ENCODE measurements at places on chromosomes 4 and X.

DNA sequence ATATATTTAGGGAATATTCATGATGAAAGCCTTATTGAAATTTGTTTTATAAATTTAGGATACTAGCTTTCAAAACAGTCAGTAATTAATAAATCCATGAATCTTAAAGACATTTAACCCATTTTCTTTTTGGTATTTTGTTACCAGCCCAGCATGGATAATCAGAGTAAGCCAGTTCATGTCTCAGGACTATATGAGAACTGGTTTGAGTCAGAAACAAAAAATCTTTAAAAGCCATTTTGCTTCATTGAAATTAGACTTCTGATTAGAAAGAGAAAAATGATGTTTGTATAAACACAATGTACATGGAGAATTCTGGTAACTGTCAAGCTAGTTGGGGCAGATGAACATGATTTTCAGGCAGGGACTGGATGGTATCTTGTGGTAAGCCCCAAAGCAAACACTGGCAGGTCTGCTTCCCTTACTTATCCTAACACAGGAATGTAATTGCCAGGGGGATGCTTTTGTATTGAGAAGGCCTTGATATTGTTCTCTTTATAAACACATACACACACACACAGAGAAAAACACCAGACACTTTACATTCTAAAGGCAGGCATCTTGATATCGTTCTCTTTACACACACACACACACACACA lies 9.4 kb downstream of the ARHGAP10 start:
- DNase-seq = no peak

DNA sequence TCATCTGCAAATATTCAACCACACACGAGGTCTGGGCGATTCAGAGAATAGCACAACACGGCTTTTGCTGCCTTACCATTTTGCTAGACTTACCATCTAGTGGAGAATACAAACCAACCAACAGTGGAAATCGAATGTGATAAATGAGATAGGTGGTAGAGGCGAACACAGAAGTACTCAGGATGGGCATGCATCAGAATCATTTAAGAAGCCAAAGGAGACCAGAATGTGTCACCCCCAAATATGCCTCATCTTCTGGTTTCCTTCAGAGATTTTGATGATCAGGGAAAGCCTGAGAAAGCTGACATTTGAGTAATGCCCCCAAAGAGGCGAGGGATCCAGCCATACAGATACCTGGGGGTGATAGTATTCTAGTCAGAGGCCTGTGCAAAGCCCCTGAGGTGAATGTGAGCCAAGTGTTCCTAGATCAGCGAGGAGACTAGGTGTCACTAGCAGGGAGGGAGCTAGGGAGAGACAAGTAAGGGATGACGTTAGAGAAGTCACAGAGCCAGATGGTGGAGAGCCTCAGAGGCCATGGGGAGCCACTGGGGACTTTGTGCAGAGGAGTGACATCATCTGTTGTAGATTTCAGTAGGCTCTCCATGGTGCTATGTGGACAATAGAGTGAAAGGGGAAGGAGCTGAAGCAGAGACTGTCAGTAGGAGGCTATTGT lies 1.7 kb downstream of the MTMR1 start:
- DNase-seq = no peak

GRCh38 chr4:148312956-148313490 lies 129.2 kb downstream of the NR3C2 start:
- DNase-seq = no peak

DNA sequence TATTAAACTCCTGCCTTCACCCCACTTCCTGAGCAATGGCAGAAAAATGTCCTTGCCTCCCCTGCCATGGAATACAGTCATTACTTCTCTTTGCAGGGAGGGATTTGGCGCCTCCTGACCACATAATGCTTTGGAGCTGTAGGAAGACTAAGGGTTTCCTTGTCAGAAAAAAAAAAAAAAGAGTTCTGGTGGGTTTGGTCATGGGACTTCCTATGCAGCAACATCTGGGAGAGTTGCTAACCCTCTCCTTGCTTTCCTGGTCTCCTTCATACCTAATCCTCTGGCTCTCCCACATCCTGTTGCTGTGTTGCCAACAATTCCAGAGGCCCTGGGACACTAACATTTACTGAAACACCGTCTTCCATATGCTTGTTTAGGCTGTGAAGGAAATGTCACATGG lies 75.1 kb upstream of the MBNL3 start:
- DNase-seq = no peak

DNA sequence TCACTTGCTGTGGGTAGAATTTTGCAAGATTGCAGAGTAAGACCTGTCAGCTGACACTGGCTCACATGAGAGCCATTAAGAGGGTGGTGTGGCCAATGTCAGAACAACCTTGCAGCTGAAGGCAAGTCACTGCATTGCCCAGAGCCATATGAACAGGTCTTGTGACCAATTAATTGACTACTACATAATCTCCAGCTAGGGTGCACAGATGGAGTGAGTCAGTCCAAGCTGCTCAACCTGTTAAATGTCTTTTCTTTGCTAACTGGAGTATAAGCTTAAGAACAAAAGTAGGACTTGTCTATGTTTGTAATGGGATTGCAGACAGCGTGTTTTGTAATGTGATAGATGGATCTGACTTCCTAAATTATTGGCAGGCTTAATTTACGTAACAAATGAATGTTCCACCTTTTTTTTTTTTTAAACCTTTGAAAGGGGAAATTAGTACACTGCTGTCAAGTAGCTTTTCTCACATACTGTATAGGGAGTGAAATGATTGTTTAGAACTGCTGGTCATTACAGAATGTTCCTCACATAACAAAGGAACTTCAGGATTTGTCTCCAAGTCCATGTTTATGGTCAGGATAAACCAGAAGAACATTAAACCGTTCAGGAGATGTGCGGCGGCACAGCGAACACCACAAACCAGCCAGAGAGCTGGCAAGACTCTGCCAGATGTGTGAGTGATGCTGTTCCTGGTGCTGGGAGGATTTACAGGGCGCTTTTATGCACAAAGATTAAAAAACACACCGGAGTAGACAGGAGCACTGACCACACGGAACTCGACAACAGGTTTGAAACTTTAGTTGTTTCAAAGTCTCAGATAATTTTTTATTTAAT lies 37.0 kb downstream of the FNIP2 start:
- DNase-seq = peak; percentile 66

GRCh38 chr4:93409035-93409434 lies 419.5 kb upstream of the ATOH1 start:
- DNase-seq = peak; percentile 1

DNA sequence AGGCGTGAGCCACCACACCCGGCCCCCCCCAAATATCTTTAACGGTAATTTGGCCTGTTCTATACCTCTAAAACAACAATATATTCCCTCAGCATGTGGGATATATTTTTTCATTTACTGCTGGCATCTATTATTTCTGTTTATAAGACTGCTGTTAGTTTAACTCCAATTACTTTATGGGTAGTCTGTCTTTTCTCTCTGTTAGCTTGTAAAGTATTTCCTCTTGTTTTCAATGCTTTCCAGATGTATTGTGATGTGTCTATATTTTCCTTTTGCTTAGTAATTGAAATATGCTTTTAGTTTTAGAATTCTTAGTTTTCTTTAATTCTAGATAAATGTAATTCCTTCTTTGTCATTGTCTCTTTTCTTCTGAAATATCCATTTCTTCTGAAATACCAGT lies 445.8 kb downstream of the ANKRD50 start:
- no peak for DNase-seq

- DNase-seq = no peak
Observed at GRCh38 chr4:188078116-188078515, 31.3 kb downstream of the TRIML2 start.

DNA sequence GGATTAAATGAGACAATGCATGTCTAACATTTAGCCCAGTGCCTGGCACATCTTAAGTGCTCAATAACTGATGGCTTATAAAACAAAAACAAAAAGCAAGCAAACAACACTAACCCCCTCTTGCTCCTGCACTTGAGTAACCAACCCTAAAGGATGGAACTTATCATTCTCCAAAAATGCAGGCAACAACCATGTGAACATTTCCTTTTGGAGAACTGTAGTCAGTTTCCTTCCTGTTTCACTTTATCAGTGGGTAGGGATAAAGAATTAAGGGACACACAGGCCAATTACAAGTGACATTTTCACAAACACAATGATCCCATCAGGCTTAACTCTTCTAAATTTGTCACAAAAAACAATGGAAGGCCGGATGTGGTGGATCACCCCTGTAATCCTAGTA lies 30.4 kb downstream of the RPS3A start:
- no peak for DNase-seq

- DNase-seq = no peak
Observed at GRCh38 chrX:150729956-150730355, 36.8 kb downstream of the MTMR1 start.
